GM18507 (cell line): ENCODE measurements at places on chromosomes 6 and 20.

- DNase-seq = no peak
Measured at GRCh38 chr20:58891086-58891717, 38.7 kb downstream of the GNAS start.

DNA sequence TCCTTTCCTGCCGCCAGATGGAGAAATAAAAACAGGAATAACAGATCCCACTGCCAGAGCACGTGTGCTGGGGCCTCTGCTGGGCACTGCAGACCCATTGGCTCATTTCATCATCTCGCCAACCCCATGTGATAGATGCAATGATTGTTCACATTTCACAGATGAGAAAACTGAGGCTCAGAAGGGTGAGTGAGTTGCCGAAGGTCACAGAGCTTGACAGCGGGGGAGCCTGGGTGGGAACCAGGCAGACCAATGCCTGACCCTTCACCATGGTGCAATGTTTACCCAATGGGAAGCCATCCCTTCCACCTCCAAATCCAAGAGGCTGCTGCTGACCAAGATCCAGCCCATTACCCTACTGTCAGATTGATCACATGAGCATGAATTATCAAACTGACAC lies 105.1 kb downstream of the JPH2 start:
- no peak for DNase-seq

- DNase-seq = no peak
Measured at GRCh38 chr20:20425823-20426654, 58.1 kb downstream of the INSM1 start.

DNA sequence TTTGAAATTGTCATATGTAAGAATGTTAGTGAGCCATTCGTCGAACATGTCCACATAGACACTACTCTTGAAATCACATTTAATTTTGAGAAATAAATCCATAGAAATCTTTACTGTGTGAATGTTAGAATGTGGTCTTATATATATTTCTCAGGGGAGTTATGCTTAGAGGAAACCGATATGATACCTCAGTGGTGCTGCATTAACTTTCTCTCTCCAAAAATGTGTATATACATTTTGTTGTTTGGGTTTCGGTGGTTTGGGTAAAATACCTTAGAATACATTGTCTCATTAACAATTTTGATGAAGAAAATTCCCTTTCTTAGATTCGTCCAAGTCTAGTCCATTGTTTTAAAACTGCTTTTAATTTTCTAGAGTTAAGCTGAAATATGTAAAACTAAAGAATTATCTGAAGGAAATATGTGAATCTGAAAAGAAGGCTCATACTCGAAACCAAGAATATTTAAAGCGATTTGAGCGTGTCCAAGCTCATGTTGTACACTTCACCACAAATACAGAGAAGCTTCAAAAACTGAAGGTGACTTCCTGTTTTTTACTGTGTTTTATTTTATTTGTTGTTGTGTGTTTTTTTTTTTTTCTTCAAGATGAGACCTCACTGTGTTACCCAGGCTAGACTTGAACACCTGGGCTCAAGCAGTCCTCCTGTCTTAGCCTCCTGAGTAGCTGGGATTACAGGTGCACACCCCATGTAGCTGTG lies 10.3 kb downstream of the KIZ start:
- no peak for DNase-seq

DNA sequence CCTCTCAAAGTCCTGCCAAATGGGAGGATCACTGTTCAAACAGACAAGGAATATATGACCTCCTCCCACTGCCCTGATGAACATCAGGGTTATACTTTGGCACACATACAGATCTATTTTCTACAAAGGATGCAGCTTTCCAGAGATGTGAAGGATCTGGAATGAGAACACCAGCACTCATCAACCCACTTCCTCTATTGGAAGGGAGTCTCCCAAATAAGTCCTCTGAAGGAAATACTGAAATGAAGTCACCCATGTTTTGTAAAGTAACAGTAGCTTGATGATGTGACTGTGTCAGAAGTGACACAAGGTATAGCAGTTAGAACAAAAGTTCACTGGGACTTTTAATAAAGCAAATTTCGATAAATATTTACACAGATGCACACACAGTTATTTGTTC lies 104.9 kb downstream of the OGFRL1 start:
- DNase-seq = no peak

DNA sequence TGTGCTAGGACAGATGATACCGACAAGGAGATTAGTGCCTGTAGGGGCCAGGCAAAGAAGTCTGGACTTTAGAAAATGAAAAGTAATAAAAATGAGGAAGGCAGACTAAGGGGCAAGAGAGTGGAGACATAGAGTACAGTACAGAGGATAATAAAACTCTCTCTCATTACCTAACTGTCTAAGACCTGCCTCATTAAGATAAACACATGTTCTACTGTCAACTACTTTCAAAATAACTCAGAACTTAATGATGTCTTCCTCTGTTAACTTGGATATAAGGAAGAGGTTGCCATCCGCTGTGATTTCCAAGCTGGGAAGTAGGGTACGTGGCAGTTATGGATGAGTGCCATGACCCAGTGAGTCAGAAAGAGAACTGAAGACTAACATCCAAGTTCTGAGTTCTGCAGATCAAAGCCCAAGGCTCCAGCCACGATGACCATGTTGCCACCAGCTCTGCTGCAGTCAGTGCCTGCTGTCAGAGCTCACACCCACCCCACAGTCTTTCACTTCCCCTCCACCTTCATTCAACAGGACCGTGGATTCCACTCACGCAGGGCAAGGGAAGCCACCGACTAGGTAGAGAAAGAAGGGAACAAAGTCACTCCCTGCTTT lies 81.8 kb downstream of the KIF16B start:
- DNase-seq = no peak

- DNase-seq = no peak
Measured at GRCh38 chr6:38555606-38556005, 84.1 kb downstream of the BTBD9 start.

GRCh38 chr6:57432157-57432556 lies 114.7 kb downstream of the PRIM2 start:
- DNase-seq = no peak

DNA sequence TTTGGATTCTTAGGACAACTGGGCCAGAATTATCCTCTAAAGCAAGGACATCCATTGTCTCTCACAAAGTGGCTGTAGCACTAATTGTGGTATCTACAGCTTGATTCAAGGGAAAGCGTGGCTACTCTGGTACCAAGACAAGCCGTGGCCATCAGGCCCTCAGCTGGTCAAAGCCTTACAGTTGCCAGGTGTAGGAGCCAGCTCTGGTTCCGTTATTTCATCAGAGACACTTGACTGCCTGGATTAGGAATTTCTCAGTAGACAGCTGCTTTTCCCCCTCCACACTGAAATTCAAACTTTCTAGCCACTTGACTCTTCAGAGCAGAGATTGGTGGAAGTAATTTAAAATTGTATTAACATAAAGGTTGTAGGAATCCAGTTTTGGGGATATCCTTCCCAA lies 104.2 kb downstream of the ANKS1A start:
- DNase-seq = no peak

DNA sequence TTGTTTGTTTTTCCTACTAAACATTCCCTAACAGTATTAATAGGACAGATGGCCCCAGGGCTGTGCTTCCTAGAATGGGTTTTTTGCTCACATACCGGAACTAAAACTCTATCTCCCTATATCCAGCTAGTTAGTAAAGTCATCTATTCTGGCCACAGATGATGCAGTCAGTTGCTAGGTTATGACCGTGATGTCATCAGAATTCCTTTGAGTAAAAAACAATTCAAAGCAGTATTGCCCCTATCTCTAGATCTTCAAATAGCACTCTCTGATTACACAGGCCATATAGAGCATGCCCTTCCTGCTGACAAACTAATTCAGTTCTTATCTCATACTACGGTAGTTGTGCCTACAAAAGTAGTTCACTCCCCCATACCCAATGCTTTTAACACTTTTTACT lies 17.9 kb upstream of the ZNF451 start:
- no peak for DNase-seq

DNA sequence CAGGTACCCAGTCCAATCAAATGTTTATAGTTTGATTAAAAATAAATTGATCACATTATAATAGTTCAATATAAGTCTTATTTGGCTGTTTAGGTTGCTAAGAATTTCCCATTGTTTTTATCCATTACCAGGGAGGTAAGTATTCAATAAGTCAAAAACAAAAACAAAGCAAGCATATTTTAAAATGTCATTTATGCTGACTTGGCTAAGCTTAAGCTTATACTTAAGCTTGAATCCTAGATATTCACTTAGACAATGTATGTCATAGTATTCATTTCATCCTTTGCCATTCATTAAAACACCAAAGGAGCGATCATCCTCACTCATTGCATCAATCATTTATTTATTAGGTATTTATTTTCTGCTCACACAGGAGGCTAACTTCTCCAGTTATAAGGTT lies 144.9 kb downstream of the PRL start:
- DNase-seq = no peak

- DNase-seq = no peak
Measured at GRCh38 chr6:15337582-15337981, 91.7 kb downstream of the JARID2 start.

GRCh38 chr6:46961232-46961631 lies 39.5 kb upstream of the ADGRF5 start:
- DNase-seq = no peak

DNA sequence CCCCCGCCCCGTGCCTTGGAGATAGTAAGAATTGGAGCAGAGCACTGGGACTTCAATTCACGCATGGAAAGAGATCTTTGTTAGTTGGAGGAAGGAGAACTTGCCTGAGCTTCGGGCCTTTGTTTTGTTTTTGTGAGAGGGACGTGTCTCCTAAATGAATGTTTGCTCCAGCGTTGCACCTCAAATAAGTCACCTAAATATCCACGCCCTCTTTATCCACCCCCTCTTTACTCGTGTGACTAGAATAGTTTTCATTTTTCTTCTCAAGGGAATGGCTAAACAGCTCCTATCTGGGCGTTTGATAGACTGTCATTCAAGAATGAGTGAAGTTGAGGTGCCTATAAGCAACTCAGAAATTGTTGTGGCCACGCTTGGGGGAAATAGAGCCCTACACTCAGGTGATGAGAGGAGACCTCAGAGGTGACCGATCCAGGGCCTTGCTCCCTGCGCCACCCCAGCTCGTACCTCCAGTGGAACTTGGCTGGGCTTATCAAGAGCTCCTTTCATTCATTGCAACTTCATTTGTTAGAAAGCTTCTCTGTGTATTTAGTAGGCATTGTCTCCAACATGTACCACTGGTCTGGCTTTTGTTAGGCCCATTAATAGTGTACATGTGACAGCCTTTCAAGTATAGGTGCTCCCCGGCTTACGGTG lies 861 bp downstream of the PCMTD2 start:
- DNase-seq = no peak

- DNase-seq = no peak
Measured at GRCh38 chr6:19669206-19669605, 168.0 kb upstream of the ID4 start.

DNA sequence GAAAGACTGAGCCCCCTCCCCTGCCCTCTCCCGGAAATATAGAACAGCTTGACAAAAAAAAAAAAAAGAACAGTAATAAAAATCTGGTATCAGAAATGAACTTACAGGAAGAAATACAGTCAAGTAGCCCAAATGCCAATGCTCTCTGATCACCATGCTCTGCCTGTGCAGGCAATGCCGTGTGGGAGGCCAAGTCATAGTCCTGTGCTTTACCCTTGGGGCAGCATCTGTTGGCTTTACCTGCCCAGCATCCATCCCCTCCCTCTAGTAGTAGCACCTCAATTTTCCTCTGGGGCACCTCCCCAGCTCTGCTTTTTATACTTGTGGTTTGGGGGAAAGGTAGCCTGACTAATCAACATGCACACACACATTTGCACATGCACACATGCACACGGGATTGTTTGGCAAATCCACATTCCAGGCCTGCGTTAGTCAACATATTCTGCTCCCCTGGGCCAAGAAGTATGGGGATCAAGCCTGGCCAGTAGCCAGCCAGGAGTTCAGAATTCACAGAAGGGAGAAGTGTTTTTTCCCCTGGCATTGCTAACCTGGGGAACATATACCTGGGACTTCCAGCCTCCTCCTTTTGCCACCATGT lies 70.2 kb downstream of the RIPOR3 start:
- no peak for DNase-seq

DNA sequence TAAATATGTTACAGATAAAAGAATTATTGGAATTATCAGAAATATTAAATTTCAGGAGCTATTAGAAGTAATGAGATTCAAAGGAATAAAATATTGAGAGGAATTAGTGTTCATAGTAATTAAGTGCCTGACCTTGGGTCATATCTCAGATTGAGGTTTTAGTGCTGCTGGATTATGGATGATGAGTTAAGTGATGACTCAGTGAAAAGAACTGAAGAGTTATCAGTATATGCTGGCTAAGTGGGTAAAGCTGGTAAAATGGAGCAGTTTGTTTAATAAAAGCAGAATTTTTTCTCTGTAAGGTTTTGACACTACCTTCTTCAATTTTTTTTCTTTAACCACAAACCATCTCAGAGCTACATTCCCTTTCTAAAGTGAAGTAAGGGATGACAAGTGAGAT lies 206.7 kb downstream of the MANEA start:
- no peak for DNase-seq

DNA sequence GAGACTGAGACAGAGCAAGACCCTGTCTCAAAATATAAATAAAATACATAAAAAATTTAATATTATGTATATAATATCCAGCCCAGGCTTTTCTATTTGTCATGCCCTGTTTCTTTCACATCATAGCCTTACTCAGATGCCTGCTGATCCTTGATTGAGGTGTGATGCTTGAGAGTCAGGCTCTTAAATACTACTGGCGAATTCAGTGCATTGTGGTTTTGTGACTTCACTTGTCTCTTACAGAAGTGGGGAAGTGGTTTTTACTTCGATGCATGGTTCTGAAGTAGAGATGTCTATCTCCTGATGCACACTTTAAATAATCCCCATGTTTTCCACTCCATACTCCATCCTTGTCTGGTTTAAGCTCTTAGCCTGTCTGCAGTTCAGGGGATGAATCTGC lies 29.1 kb downstream of the ASXL1 start:
- DNase-seq = no peak

DNA sequence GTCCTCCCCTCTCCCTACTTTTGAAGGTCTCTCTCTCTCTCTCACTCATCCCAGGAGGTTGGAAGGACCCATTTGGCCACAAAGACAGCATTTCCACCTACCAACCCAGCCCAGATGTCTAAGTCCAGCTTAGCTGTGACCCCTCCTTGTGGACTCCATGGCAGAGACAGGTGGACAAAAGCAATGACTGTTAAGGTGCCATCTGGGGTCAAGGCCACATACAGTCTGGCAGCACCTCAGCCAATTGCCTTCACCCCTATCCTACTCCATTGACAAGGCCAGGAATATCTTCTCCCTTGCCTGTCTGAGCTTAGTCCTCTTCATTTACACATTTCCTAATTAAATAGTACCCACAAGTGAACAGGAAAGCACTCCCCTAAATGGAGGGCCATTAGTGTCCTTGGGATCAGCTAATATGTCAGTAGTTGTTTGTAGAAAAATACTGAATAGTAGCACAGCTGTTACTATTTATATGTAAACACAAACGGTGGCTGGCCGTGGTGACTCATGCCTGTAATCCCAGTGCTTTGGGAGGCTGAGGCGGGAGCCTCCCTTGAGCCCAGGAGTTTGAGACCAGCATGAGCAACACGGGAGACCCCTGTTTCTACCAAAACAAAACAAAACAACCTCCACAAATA lies 28.8 kb downstream of the GCM1 start:
- no peak for DNase-seq
